ENCODE measurements at places on chromosomes 2 and 18.

GRCh38 chr2:235716875-235717496, 223.1 kb downstream of the AGAP1 start:
- DNase-seq = no peak

- no peak for DNase-seq
Measured at GRCh38 chr2:101200676-101201075, 49.5 kb upstream of the TBC1D8 start.

- no peak for DNase-seq
Measured at GRCh38 chr2:226752887-226753286, 46.7 kb downstream of the IRS1 start.

DNA sequence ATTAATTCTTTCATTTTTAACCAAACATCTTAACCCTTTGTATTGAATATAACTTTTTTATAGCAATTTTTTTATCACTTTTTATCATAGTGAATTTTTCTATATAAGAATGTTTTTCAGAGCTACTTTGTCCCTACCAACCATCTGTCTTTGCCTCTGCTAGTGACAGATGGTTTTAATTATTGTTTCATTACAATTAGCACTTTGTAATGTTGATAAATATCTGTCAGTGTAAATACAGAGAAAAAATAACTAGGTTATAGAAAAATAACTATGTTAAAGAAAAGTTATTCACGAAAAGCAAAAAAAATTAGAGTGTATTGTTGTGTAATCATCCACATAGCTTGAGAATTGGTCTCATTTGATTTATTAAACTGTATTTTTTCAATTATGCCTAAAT, 91.0 kb upstream of the CDH19 start:
- no peak for DNase-seq

DNA sequence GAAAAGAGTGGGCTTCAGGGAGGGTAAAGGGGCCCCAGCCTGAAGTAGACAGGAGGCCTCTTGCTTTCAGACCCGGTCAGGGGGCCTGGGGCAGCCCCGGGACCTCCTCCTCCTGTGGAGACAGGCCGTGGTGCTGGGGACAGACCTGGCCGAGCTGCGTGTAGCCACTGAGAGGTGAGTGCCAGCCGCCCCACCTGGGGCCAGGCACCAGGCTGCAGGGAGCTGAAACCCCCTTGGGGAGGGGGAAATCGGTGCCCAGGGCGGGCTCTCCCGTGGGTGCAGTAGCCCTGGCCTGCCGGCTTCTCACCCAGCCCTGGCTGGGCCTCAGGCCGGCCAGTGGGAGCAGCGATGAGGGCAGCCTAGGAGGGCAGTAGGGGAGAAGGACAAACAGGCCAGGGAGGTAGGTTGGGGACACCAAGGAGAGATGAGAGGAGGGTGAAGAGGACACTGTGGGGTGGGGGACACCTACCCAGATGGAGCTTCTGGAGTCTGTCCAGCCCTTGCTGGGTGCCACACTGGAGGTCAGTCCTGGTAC, 24.0 kb downstream of the CROCC2 start:
- no peak for DNase-seq

GRCh38 chr2:55111230-55111569, 60.9 kb upstream of the RTN4 start:
- DNase-seq = no peak

- no peak for DNase-seq
Measured at GRCh38 chr2:191907545-191907944, 60.7 kb upstream of the CAVIN2 start.

GRCh38 chr18:79197531-79197930, 128.3 kb downstream of the ATP9B start:
- no peak for DNase-seq

GRCh38 chr18:35049111-35050027, 8.2 kb downstream of the MAPRE2 start:
- DNase-seq = no peak

DNA sequence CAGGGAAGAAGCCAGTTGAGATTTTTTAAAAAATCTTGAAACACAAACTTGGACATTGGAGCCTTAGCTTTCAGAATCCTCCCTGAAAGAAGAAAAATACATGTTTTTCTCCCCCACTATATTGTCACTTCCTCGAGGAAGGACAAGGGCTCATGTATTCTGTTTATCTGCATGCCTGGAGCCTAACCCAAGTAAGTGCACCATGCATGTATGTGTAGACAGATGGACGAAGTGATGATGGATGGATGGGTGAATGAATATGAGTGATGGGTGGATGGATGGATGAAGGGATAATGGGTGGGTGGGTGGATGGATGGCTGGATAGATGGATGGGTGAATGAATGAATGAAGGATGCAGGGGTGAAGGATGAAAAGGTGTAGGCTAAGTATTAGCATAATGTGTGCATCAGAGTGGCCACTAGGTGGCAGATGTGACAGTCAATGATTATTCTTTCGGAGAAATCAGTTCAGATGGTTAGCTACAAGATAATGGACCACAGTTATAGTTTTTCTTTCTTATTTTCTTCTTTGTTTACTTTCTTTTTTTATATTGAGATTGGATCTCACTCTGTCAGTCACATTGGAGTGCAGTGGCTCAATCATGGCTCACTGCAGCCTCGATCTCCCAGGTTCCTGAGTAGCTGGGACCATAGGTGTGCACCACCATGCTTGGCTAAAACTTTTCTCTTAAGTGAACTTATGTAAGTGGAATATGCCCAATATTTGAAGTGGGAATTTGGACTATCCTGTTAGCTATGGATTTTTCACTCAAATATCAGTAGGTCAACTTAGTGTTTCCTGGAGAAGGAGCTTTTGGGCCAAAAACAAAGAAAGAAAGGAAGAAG, 18.5 kb upstream of the CCDC93 start:
- DNase-seq = peak; percentile 12

- DNase-seq = no peak
Measured at GRCh38 chr2:40370007-40370395, 81.9 kb downstream of the SLC8A1 start.

DNA sequence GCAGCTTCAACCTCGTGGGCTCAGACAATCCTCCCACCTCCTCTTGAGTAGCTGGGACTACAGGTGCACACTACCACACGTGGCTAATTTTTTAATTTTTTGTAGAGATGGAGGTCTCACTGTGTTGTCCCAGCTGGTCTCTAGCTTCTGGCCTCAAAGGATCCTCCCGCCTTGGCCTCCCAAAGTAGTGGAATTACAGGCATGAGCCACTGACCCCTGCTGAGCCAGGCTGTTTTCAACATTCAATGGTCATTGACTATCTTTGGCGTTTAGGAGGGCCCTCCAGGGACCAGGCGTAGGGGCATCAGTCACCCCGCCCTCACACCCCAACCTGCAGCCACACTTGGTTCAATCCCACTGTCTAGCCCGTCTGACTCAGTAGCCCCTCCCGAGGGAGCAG, 5.2 kb downstream of the MZT2B start:
- no peak for DNase-seq

DNA sequence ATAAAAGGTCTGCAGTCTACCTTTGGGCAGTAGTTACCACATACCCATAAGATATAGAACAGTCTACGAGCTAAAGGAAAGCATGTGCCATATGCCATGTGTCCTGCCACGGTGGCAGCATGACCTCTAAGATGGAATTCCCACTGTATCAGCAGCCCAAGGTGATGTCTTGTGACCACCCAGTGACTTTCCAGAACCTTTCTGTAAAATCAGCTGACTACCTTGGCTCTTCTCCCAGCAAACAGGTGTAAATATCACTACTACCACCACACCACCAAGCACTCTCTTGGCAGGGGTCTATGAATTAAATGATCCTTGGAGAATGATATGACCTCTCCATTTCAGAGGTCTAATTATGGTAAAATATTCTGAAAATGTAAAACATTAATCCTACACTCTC, 99.6 kb downstream of the METTL8 start:
- DNase-seq = no peak

- DNase-seq = no peak
Measured at GRCh38 chr2:10067330-10067729, 12.9 kb downstream of the CYS1 start.

GRCh38 chr2:113240915-113241911, 37.5 kb downstream of the PAX8 start:
- DNase-seq = no peak

DNA sequence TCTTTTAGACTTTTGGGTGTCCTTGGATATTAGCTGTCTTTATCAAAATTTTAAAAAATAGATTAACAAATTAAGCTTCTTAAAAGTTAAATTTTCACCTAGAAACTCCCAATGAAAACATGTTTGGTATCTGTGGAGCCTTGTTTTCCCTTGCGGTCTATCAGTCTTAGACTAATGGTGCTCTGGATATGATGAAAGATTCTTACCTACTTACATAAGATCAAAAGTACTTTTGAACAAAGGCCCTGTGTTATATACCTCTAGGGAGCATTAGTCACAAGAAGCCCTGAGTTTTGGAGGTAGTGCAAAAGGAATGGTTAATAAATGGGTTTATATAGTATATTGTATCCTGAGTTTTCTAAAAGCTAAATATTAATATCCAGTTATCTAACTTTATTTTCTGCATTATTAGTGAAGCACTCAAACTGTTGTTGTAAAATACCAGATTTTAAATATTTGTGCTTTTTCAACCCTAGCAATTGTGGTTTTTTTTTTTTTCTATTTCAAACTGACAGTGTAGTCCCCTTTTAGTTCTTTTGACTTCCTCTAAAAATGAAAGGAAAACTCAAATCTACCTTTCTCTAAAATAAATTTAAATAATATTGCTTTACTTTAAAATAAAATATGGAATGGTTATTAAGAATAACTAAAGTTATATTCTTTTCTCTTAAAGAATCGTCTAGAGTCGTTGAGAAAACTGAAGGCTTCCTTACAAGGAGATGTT, 18.1 kb downstream of the NDC80 start:
- DNase-seq = no peak

GRCh38 chr2:176637486-176638166, 368.4 kb downstream of the MTX2 start:
- DNase-seq = no peak

DNA sequence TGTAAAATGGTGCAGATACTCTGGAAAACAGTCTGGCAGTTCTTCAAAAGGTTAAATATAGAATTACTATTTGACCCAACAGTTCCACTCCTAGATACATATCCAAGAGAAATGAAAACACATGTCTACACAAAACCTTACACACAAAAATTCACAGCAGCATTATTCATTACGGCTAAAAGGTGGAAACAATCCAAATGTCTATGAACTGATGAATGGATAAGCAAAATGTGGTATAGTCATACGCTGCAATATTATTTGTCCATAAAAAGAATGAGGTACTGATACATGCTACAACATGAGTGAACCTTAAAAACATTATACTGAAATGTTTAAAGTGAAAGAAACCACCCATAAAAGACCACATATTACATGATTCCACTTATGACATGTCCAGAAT, 4.0 kb downstream of the CYP27C1 start:
- DNase-seq = no peak

DNA sequence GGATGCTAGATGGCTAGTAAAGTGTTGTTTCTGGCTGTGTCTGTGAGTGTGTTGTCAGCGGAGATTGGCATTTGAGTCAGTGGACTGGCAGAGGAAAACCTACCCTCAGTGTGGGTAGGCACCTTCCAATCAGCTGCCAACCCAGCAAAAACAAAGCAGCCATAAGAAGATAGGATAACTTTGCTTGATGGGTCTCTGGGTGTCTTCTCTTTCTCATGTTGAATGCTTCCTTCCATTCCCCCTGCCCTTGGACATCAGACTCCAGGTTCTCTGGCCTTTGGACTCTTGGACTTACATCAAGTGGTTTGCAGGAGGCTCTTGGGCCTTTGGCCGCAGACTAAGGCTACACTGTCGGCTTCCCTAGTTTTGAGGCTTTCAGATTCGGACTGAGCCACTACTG, 429.0 kb upstream of the ZNF804A start:
- DNase-seq = no peak

DNA sequence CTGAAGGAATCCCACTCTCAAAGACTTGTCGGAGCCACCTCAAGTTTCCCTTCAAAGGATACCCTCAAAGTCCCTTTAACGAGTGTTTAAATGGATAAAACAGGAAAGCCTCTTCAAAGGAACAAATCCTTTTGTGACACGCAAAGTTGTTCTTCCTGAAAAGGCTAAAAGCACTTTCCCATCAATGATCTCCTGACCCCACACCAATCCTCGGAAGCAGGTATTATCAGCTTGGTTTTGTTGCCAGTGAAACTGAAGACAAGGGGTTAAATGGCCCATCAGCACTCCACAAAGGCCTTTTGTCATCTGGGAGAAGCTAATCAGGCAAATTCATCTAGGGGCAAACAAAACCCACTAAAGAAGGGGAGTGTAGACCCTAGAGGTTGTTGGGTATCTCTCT, 418.0 kb upstream of the ID2 start:
- no peak for DNase-seq

- DNase-seq = no peak
Measured at GRCh38 chr2:231514951-231515297, 15.3 kb downstream of the NMUR1 start.

- DNase-seq = no peak
Measured at GRCh38 chr2:161245261-161245553, 63.0 kb upstream of the PSMD14 start.

DNA sequence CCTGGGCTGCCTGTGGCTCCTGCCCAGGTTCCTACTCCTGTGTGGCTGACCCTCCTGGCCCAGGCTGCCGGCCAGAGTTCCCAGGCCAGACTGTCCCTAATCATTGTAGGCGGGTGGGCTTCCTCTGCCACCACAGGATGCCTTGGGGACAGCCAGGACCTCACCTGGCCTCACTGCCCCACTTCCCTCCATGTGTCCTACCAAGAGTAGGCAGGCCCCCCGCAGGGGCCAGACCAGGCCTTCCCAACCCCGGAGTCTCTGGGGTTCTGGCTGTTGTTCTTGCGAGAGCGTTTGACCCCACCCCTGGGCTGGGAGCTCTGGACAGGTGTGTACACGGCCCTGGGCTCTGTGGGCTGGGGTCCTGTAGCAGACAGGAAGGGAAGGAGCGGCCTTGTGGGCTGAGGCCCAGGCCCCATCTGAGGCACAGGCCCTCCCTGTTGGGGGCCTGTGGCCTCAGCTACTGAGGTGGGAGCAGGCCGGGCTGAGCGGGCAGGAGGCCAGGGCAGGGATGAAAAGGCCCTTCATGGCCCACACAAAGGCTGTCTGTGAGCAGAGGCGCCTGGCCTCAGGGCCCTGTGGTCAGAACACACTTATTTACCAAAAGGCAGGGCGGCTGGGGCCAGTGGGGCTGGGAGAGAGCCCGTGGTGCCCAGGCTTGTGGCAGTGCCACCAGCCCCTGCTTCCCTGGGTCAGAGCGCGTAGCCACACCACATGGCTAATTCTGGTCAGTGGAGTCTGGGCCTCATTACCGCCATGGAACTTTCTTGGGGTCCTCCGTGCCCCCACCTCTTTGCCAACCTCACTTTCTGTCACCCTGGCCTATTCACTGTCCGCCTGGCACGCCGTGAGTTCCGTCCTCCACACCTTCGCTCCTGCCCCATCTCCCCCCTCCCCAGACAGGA, 2.0 kb downstream of the SNORC start:
- no peak for DNase-seq

DNA sequence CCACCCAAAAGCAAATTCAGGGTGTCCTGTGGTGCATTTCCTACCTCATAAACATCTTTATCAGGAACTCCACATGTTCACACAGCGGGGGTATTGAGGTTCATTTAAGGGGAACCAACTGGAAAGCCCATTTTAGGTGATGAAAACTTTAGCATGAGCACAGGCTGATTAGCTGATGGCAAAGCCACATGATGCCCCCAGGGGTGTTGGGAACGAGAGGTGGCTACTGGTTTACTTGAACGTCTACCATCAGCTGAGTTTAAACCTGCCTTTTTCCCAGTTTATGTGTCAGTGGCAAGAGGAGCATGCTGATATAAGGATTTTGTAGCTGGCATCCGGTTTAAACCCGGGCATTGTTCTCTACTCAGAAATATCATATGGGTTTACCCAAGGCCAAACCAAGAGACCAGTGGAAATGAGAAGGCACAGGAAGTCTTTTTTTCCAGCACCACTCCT, 54.5 kb upstream of the UPP2 start:
- no peak for DNase-seq

- DNase-seq = no peak
Measured at GRCh38 chr2:240237609-240238174, 97.2 kb upstream of the OTOS start.

All from T-helper 1 cell (primary cell).